ENCODE measurements at places on chromosomes 12 and 14.

DNA sequence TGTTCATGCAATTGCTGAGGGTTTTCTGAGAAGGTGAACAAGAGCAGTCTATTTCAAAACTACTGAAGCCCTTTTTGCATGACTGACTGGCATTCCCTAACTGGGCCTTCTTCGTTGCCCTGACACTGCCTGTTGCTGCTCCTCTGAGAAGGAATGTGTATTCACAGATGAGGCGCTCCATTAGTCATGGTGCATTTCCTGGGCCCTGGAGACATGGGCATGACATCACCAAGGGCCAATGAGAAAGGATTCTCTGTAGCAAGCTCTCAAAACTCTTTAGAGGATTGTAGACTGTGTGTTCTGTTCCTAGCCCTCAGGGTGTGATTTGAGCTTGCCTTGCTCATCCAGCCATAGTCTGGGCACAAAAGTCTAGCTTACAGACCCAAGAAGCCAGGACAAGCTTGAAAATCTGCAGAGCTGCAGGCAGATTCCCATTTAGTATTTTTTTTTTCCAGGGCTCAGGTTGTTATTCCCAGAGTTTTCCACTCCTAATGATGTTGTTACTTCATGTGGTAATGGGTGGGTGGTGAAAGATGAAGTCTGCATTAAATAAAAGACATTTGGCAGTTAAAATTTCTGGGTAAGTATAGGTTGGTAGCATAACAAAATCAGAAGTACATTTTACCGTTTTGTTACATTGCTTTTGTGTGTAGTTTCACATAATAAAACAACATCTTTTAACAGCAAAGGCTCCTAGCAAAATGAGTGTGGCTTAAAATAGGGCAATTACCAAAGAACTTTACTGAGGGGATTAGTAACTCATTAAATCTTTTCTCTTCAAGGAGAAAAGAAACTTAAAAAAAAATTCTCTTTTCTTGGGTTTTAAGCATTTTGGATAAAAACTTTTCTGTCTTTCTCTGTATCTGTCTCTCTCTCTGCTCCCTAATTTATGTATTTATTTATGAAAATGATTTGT, 318.4 kb downstream of the RAD51B start:
- DNase-seq = peak; percentile 99

DNA sequence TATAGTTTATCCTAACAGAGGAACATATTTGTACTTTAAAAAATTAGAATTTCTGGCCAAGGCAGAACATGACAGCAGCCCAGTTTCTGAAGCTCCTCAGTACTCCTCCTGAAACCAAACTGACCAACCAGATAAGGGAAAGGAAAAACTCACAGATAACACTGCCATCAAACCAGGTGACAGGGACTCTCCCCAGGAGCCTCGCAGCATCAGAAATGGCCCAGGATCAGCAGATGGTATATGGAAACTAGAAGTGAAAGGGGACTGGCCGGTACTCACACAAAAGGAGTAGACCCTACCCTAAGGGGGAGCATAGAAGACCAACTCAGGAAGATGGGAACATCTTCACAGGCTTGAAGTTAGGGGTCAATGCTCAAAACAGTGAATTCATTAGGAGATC, 22.0 kb downstream of the GALC start:
- no peak for DNase-seq

GRCh38 chr14:92416544-92416943, 93.6 kb downstream of the SLC24A4 start:
- no peak for DNase-seq

DNA sequence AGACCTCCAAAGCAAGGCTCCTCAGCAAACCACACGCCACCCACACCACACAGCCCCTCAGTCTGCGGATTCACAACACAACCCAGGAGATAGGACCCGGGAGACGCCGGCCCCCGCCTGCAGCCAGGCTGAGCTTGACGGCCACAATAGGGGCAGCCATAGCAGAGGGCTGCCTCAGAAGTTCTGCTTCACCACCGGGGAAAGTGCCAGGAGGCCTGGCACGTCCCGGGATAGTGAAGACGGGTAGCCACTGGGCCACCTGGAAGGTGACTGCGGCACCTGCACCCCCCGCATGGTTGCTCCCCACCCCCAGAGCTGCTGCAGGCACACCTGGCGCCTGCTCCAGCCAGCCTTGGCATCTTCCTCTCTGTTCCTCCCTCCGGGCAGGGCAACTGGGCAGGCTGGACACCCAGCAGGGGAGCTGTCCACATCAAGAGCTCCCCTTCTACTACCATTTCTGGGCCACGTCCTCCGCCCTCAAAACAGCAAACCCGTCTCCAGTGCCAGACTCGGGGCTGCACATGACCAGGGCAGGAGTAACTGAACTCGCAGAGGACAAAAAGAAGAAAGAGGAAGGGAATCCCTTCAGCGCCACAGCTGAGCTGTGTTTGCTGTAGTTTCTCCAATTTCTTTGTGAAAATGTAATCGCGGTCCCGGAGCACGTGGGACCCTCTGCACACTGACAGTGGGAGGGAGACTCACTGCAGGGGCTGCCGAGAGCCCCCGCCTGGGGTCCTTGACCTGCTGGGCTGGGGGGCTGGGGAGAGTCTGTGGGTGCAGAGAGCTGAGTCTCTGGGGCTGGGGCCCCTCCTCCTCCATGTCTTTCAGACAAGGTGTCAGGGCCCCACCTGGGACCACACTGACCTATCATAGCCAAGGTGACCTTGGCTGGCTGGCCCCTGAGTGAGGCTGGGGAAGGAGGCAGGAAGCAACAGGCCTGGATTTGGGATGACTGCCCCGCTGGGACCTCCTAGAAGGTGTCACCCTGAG, 74.2 kb upstream of the C14orf180 start:
- no peak for DNase-seq
